ENCODE measurements at places on chromosomes 6 and 20. TPM values are rescaled to one million over a fixed set of nuclear protein-coding genes. Genes with fewer than 3 reads are reported as not detected.

DNA sequence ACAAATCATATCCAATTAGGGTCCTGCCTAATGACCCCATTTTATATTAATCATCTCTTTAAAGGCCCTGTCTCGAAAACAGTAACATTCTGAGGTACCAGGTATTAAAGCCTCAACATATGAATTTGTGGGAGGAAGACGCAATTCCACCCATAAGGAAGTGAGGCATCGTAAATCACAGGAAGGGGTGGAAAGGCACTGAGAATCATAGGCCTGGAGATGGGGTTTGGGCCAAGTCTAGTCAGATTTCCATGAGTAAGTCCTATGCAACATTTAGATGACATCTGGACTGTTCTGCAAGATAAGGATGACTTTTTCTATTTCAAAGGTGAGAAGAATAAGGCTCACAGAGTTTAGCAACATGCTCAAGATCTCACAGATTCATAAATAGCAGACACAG, 534.0 kb downstream of the KHDRBS2 start:
- H3K36me3 ChIP-seq: no peaks in the 10 kb centered on the region
- no peak overlapping the region for H3K4me3 ChIP-seq
- no peak for DNase-seq
- H3K27ac ChIP-seq: no peak overlapping the region

- H3K36me3 ChIP-seq: no peaks in the 10 kb centered on the region
- H3K4me1 ChIP-seq: peaks cover 10% of the 10 kb centered on the region
- no peak overlapping the region for H3K27ac ChIP-seq
- DNase-seq: no peak
These were observed 45.2 kb upstream of the PXDC1 start for GRCh38 chr6:3796719-3797041.

DNA sequence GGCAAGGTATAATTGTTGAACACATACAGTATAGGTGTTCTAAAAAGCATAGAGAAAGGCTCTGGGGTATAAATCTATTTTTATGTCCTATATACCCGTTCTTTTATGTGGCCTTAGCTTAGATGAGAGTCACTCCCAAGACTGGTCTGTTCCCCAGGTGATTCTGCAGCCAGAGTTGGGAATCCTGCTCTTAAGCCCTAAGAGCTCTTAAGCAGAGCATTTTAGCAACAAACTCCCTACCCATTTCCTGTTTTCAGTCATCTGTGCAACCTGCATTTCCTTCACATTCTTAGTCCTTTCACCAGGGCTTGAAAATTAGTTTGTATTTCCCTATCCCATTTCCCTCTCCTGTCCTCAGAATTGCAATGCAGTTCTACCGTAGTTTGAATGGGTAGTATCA, 166.1 kb downstream of the HS3ST5 start:
- H3K4me3 ChIP-seq: no peak overlapping the region
- no peak for DNase-seq
- no peak overlapping the region for H3K27ac ChIP-seq
- H3K36me3 ChIP-seq: no peaks in the 10 kb centered on the region
- no peaks in the 10 kb centered on the region for H3K4me1 ChIP-seq

- peak overlapping the region; percentile 5 for H3K4me3 ChIP-seq
- DNase-seq: no peak
- peaks cover 27% of the 10 kb centered on the region for H3K4me1 ChIP-seq
- H3K27ac ChIP-seq: peak overlapping the region; percentile 29
These were observed 243.5 kb upstream of the PREP start for GRCh38 chr6:105646391-105646867.

The NRN1 gene
- total RNA-seq: 0.31 TPM

The NRSN1 gene
- total RNA-seq: not detected
